Stimulated activated CD8-positive, alpha-beta memory T cell treated with anti-CD3 and anti-CD28 coated beads, Interleukin-15, amount 100 ng/mL, for 48 hours (primary cell): ENCODE measurements at places on chromosomes 2 and 18.

- no peak for DNase-seq
These were observed 44.8 kb downstream of the PAX8 start for GRCh38 chr2:113233593-113234550.

DNA sequence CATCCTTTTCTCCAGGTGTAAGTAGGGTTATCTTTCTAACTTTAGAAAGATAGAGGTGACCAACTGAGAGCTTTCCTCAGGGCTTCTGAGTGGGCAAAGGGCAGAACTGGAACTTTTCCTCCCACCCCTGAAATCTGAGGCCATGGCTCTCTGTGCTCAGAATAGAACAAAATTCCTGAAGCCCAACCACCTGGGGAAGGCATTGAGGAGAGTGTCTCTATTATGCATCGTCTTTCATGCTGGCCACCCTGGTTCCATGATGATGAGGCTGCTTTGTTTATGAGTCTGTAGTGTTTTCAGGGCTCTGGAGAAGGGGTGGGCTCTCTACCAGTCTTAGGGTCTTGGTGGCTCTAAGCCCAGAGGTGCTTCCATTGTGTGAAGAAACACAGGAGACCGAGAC is 30.7 kb upstream of the IL1R1 start:
- no peak for DNase-seq

- DNase-seq = no peak
These were observed 127.2 kb downstream of the CALCRL start for GRCh38 chr2:187320846-187321245.

- no peak for DNase-seq
These were observed 143.1 kb upstream of the AQP4 start for GRCh38 chr18:27008575-27008974.

GRCh38 chr2:218895759-218896500 is 15.3 kb downstream of the WNT10A start:
- no peak for DNase-seq

DNA sequence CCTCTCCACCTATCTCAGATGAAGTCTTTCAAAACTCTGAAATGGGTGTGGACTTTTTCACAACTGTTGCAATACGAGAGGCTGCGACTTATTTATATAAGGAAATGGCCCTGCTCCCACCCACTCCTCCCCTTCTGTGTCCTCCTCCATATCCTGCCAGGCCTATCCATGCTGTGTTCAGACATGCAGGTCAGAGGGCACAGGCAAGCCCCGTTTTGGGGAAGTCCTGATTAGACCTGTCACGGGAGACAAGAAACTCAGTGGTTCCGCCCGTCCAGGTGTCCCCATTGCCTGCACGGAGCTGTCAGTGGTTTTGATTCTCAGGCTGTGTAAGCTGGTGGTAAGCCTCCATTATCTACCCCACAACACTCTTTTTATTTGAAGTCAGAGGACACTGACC is 99.6 kb upstream of the MGAT5 start:
- DNase-seq = no peak

DNA sequence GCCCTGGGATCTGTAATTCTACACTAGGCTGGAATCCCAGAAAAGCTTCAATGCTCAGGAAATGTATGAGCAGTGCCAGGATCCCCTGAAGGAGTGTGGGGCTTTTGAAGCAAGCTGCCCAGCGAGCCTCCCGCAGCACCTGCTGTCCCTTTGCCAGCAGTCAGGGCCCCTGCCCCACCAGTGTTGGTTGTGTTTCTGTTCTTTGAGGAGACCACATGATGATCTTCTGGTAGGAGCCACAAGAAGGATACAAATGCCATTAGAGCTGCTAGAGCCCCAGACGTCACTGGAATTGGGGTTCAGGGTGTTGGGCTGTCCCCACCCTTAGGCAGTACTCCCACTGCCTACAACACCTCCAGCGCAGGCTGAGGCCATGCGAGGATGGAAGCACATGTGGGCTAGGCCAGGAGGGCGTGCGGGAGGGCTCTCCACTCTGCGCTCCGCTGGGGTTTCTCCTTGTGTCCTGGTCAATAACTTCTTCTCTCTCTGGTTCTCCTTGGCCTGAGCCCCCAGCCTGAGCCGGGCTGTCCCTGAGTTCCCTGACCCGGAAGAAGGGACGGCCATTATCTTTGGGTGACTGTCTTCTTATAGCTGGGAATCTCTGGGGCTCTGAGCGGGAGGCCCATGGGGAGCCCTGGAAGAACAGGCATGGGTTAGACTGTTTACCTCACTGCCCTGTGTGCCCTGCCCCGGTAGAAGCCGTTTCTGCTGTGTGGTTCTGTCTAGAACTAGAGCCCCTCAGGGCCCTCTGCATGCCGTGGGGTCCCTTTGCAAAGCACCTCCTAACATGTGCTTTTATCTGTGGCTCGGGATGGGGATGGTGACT is 73.9 kb downstream of the LRRFIP1 start:
- DNase-seq = no peak
